Naive thymus-derived CD8-positive, alpha-beta T cell (primary cell): ENCODE measurements at places on chromosomes 4 and X.

DNA sequence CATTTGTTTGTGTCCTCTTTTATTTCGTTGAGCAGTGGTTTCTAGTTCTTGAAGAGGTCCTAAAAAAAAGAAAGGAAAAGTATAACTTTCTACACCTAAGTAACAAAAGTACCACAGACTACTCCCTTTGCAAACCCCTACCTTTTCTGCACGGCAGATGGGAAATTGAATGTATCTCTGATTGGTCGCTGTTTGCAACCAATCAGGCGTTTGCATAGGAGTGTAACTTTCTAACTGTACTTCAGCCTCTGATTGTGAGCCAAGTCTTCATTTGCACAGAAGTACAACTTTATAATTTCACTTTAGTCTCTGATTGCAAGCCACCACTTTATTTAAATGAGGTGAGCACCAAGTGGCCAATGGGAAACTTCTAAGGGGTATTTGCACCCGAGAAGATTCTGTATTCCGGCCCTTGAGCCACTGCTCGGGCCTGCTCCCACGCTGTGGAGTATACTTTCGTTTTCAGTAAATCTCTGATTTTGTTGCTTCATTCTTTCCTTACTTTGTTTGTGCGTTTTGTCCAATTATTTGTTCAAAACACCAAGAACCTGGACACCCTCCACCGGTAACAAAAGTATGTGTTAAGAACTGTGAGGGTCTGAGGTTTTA lies 40.3 kb upstream of the FHL1 start:
- DNase-seq, result no peak

GRCh38 chr4:122542411-122543236 lies 78.2 kb downstream of the IL21 start:
- no peak for DNase-seq

DNA sequence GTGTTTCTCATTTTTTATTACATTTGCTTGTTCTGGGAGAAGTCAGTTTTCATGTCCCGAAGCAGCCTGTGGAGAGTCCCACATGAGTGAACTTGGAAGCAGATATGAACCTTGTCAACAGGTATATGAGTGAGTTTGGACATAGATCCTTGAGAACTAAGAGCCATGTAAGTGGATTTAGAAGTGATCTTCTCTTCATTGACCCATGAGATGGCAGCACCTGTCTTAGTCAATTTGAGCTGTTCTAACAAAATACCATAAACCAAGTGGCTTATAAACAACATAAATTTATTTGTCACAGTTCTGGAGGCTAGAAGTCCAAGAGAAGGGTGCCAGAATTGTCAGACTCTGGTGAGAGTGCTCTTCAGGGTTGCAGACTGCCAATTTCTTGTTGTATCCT lies 1043.8 kb downstream of the ADGRL3 start:
- no peak for DNase-seq

DNA sequence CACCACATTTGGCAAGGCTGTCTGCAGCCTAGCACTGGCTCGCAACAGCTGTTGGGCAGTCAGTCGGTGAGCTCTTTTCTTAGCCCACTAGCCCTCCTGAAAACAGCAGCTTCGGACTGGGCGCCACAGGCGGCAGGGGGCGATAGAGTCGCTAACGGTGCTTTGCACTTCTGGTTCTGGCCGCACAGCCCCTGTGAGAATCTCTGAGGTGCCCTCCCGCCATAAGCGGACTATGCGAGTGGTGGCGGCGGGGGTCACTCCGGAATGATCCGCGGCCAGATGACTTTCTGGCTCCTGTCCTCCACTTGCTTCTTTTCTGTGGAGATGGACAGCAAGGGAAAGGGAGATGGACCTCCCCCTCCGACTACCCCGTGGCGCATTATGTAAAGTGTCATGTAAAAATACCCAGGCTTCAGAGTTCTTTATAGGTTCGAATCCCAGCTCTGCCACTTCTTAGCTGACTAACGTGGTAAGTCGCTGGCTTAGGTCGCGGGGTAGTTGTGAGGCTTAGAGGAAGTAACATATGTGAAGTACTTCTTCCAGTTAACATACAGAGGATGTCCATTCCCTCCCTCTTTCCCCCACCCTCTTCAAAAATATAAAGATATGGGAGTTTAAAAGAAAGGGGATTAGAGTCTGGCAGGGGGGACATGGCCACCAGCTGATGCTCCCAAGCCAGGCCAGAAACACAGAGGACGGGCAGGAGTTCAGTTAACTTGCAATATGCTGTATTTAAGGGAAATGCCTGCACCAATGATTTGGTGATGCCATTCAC lies 11.0 kb downstream of the ARHGAP36 start:
- DNase-seq, result no peak

- no peak for DNase-seq
These were observed 292.5 kb downstream of the USP46 start for GRCh38 chr4:52366621-52367020.

GRCh38 chr4:78601013-78601412 lies 49.4 kb downstream of the ANXA3 start:
- DNase-seq, result no peak

GRCh38 chr4:8523175-8523574 lies 57.0 kb upstream of the GPR78 start:
- no peak for DNase-seq

DNA sequence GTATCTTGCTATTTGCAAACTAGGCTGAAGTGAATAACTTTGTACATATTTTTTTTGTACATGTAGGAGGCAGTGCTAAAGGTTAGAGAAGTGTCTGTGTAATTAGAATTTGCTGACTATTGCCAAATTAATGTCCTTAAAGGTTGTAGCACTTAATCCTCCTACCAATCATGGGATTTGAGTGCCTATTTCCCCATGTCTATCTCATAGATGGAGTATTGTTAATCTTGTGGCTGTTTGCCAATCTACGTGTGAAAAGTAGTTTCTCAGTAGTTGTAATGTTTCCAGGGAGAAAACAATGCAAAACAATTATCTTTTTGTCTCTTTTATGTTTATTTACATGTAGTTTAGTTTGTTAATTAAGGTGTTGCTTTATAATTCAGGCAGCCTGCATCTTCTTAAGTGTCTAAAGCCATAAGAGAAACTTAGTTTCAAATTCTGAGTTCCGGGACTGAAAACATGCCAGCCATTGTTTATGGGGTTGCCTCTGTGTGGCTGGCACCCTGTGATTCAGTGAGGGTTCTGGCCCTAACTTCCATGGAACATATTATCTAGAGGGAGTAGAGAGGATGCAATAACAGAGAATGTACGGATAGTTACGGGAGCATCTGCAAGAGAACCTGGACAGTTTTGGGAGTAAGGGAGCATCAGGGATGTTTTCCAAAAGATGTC lies 142.4 kb downstream of the KLHL8 start:
- no peak for DNase-seq

DNA sequence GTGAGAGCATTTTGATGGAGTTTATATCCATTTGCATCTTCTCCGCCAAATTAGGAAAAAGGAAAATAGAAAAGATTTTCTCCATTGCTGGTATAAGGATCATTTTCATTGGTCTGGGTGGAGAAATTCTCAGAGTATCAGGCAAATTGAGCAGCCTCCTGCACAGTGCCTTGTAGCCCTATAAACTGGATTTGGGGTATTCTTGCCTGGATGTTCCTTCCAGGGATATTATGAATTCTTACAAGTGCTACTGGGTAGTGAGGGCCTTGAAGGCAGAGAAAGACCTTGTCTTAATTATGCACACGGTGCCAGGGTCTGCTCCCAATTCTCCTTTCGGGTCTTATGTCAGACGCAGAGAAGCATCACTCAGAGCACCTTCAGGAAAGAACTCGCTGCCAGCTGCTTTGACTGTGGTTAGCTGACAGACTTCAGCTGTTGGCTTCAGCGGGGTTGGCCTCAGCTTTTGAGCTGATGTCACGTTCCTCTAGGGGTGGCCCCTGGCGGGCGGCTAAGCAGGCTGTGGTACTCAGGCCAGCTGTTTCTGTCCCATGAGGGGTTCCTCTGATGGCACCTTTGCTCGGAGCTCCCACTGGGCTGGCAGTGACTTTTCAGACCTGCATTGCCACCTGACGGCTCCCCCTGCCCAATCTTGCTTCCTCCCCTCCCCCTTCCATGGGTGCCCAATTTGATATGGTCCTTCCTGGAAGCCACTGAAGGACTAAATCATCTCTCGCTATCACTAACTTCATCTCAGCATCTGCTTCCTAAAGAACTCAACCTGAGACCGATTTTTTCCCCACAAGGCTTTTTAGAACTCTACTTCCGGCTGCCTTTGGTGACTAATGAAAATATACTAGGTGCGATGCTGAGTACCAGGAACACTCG lies 519.5 kb downstream of the BCOR start:
- DNase-seq, result peak; percentile 21

DNA sequence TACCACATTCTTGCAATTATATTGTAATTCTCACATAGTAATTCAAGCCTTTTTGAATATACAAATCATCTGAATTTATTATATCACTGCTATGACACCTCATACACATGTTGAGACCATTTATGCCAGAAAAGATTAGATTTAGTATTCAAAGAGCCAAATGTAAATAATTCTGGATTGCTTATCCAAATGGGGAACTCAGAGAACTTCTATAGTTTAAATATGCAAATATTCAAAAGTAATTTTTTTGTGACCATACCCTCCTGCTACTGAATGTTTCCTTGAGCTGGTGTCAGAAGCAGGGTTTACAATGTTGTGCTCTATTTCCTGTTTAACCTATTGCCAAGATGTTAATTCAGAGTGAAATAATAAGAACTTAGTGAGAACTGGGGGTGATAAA lies 372.2 kb downstream of the TRIML1 start:
- DNase-seq, result no peak

GRCh38 chr4:26003056-26003455 lies 89.0 kb downstream of the SMIM20 start:
- DNase-seq, result no peak

GRCh38 chr4:14193601-14194000 lies 566.1 kb upstream of the BOD1L1 start:
- no peak for DNase-seq

- DNase-seq, result no peak
These were observed 738.7 kb upstream of the NDST4 start for GRCh38 chr4:115851918-115852766.

DNA sequence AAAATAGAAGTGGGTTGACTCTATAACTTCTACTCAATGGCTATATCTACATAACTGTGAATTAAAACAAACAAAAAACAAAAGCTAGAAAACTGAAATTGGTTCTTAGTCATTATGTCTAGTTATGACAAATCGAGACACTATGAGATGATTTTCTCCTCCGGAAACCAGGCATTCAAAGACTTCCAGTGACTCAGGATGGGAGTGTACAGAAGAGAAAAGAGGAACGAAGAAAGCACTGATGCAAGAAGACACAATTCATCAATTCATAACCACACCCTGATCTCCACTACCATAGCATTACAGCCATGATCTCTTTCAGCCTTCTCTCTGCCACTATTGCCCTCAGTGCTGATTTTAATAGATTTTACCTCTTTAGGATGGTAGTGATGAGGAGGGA lies 253.6 kb downstream of the CBLL2 start:
- no peak for DNase-seq

GRCh38 chr4:8342651-8343261 lies 73.2 kb downstream of the HTRA3 start:
- no peak for DNase-seq

- DNase-seq, result no peak
These were observed 8.9 kb upstream of the ZNF141 start for GRCh38 chr4:328729-329128.

GRCh38 chr4:16418814-16419213 lies 192.5 kb upstream of the TAPT1 start:
- DNase-seq, result no peak

GRCh38 chr4:67470871-67471270 lies 74.4 kb downstream of the CENPC start:
- no peak for DNase-seq

- DNase-seq, result no peak
These were observed 214.6 kb upstream of the GALNT7 start for GRCh38 chr4:172953896-172954568.

DNA sequence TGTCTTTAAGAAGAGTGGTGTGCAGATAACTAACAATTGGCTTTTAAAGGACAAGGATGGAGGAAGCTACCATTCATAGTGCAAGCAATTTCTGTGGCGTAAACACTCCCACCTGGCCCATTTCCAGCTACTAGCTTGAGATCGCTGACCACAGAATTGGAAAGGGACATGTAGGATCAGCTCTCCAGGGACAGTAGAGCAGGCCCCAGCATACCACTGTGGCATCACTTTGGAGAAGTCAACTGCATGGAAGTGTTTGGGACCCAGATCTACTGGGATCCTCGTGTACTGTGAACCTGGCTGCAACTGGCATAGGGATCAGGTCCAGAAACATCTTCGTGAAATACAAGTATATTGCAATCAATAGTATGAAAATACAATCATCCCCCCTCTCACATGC lies 515.0 kb downstream of the INPP4B start:
- DNase-seq, result no peak

GRCh38 chr4:123731035-123731434 lies 334.4 kb downstream of the SPRY1 start:
- DNase-seq, result no peak

- peak; percentile 0 for DNase-seq
These were observed at the start of gene PHKA2 for GRCh38 chrX:18983666-18984380. Gene PHKA2 (minus strand): TSS chrX:18984114. CDS start chrX:18983932, 182 bp downstream.

DNA sequence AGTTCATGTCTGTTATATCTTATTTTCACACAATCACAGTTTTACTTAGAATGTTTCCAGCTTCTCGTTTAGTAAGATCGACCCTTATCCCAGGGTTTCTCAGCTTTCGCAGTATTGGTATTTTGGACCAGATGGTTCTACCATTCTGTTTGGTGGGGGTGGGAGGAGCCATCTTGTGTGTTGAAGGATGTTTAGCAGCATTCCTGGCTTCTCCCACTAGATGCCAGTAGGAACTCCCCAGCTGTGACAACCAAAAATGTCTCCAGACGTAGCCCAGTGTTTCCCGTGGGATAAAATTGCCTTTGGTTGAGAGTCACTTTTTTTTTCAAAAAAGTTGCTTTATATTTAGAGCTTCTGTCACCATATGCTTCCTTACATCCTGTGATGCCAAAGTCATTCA lies 90.9 kb upstream of the TLR2 start:
- no peak for DNase-seq

DNA sequence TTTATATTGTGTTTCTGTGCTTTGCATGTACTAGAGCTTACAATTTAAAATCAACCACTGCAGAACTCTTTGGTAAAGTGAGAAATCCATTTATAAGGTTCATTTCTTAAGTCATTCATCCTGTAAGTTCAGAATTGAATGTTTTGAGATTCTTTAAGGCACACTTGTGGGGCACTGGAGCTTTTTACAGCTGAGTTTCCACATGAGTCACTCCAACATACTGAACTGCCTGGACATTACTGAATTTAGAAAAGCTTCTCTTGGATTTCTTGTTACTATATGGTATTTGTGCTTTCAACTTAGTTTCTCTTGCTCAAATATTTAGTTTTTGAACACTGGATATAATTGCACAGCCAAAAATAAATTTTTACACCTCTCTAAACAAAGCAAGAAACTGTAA lies 226.3 kb downstream of the PACRGL start:
- no peak for DNase-seq

- no peak for DNase-seq
These were observed 154.9 kb downstream of the STK32B start for GRCh38 chr4:5206016-5206790.
